ENCODE measurements at places on chromosomes 2 and 18.

GRCh38 chr2:239275044-239275685 is 125.7 kb downstream of the HDAC4 start:
- H3K36me3 ChIP-seq: peaks cover 18% of the 10 kb centered on the region
- no peak overlapping the region for H3K27ac ChIP-seq
- peaks cover 68% of the 10 kb centered on the region for H3K4me1 ChIP-seq
- no peak for DNase-seq

DNA sequence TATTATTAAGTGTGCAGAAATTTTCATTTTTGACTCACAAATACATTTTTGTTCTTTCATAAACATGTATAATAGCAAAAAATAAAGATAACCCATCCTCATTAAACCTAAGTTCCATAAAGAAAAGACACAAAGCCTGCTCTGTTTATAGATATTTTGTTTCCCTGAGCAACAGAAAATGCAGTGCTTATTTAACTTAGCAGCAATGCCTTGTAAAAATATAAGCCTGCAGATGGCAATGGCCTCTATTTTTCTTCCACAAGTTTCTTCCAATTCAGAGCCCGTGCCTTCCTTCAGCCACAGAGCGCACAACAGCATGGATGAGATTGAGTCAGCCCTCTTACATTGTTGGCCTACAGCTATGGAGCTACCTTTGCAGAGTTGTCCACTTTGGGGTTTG is 43.6 kb downstream of the PKP4 start:
- no peak for DNase-seq
- peaks cover 43% of the 10 kb centered on the region for H3K4me1 ChIP-seq
- no peaks in the 10 kb centered on the region for H3K36me3 ChIP-seq
- H3K4me3 ChIP-seq: no peak overlapping the region

- peak; percentile 57 for DNase-seq
- peaks cover 3% of the 10 kb centered on the region for H3K27me3 ChIP-seq
- H3K4me3 ChIP-seq: no peak overlapping the region
- no peak overlapping the region for H3K27ac ChIP-seq
- H3K4me1 ChIP-seq: peaks cover 5% of the 10 kb centered on the region
Measured at GRCh38 chr2:100427627-100428258, 10.3 kb upstream of the CHST10 start.

DNA sequence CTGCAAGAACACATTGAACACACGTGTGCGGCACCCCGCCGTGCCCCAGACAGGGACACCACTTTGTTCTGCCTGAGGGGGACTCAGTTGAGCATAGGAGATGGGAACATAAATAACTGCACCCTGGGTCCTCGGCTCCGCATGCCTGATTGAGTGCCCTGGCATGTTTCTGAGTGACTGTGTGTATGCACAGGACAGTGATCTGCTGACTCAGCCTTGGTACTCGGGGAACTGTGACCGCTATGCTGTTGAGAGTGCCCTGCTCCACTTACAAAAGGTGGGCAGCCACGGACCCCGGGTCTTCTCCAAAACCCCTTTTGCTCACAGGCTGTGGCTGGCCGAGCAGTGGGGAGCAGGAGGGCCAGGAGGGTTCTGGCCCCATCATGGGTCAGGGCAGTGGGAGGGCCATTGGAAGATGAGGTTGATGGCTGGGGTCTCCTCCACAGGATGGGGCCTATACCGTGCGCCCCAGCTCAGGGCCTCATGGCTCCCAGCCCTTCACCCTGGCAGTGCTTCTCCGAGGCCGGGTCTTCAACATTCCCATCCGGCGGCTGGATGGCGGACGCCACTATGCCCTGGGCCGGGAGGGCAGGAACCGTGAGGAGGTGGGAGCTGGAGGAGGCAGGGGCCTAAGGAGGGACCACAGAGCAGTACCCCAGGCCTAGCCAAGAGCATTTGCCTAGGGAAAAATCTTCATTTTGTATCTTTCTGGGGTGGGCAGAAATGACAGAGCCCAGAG is 16.9 kb downstream of the SH2D6 start:
- DNase-seq: no peak
- H3K4me1 ChIP-seq: peaks cover 76% of the 10 kb centered on the region
- no peak overlapping the region for H3K4me3 ChIP-seq
- H3K36me3 ChIP-seq: no peaks in the 10 kb centered on the region

GRCh38 chr2:172251231-172251630 is 148.5 kb upstream of the DLX2 start:
- H3K4me3 ChIP-seq: no peak overlapping the region
- no peak for DNase-seq
- no peak overlapping the region for H3K27ac ChIP-seq
- H3K36me3 ChIP-seq: no peaks in the 10 kb centered on the region
- H3K4me1 ChIP-seq: peaks cover 56% of the 10 kb centered on the region
- H3K27me3 ChIP-seq: no peaks in the 10 kb centered on the region

DNA sequence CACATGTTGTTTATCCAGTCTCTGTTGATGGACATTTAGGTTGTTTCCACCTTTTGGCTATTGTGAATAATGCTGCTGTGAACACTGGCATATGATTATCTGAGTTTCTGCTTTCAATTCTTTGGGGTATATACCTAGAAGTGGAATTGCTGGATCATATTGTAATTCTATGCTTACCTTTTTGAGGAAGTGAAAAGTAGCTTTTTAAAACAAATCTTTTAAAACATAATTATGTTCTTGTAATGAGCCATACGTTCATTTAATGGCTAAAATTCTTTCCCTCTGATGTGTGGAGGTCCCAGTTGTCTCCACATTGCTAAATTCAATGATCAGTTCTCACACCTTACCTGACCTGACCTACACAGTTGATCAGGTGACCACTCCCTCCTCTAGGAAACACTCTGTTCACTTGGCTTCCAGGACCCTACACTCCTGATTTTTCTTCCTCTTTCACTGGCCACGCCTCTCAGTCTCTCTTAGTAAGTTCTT is 27.8 kb upstream of the SERTAD2 start:
- H3K27ac ChIP-seq: no peak overlapping the region
- H3K36me3 ChIP-seq: no peaks in the 10 kb centered on the region

DNA sequence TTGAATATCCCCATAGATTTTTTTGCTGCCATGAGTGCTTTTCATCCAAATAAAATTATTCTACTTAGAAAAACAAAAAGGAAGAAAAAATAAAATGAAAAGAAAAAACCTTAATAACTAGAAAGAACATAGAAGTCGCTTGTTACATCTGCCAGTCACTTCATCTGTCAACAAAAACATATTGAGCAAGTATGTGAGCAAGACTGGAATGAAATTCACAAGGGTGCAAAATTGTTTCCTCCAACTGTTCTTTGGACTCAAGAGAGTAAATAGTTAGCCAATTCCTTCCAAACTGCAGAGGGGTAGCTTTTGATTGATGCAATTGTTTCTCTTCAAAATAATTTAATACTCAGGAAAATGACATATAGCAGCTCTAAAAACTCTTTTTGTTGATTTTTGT is 336.3 kb upstream of the CDH7 start:
- no peaks in the 10 kb centered on the region for H3K36me3 ChIP-seq
- H3K4me1 ChIP-seq: peaks cover 10% of the 10 kb centered on the region
- no peak overlapping the region for H3K27ac ChIP-seq
- H3K4me3 ChIP-seq: no peak overlapping the region

DNA sequence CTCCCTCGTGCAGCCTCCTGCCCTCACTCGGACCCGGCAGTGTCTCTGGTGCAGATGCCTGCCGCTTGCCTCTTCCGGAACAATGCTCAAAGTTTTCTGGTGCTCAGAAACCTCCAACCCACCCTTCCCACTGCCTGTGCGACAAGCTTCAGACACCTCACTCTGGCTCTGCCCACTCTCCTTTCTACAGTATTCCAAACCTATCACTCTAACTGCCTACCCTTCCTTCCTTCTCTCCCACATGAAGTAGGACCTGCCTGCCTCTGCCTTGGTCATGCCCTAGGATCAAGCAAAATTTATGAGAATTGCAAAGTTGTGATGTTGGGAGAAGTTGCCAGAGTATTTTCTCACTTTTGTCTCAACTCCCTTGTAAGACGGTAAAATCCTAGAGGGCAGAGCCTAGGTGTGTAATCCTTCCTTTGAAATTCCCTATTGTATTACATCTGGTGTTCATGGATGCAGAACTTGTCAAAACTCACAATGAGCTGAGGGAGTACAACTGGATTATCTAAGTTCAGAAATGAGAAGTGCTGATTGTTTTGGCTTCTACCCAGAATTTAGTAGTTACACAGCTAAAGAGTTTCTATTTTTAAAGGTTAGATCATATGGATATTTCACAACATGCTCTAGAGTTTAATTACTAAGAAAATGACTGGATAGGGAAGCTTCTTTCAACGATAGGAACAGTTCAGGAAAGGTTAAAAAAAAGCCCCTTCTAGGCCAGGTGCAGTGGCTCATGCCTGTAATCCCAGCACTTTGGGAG is 7.2 kb downstream of the NPC1 start:
- H3K4me3 ChIP-seq: peak overlapping the region; percentile 4
- H3K4me1 ChIP-seq: peaks cover 59% of the 10 kb centered on the region
- DNase-seq: no peak
- peaks cover 32% of the 10 kb centered on the region for H3K36me3 ChIP-seq
- peak overlapping the region; percentile 54 for H3K27ac ChIP-seq

DNA sequence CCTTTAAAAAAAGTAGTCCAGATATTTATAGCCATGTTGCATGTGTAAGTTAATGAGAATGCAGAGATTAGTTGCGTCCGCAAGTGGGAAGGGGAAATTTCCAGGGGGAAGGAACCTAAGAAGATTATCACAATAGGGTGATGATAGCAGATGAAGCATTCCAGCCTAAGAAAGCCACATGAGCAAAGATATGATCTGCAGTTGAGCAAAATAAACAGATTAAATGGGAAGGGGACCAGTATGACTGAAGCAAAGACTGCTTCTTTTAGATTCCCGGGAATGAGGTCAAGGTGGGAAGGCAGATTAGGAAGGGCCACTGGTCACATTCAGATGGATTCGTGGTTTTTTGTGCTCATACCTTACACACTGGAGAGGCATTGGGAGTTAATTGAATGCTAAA is 154.6 kb upstream of the CDH2 start:
- no peak overlapping the region for H3K27ac ChIP-seq
- DNase-seq: no peak
- H3K4me1 ChIP-seq: peaks cover 4% of the 10 kb centered on the region
- no peak overlapping the region for H3K4me3 ChIP-seq

- H3K4me3 ChIP-seq: no peak overlapping the region
- no peak overlapping the region for H3K27ac ChIP-seq
- no peak for DNase-seq
- H3K27me3 ChIP-seq: peaks cover 4% of the 10 kb centered on the region
- peaks cover 44% of the 10 kb centered on the region for H3K4me1 ChIP-seq
Measured at GRCh38 chr2:197184959-197185586, 125.5 kb downstream of the ANKRD44 start.

DNA sequence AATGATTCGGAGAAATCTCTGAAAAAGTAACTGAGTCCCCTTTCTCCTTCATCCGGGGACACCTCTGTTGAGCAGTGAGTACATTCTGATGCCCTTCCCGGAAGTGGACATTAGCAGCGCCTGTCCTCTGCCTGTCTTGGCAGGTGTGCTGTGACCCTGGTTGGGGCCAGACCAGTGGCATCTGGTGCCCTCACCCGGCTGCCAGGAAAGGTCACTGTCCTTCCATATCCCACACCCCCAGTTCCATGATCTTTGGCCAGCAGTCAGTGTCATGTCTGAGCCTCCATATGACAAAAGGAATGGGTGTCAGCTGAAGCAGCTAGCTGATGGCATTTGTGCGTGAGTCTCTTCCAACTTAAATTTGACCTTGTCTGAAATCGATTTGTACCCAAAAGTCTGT is 128.1 kb downstream of the NCK2 start:
- H3K4me1 ChIP-seq: peaks cover 50% of the 10 kb centered on the region
- peak overlapping the region; percentile 57 for H3K27ac ChIP-seq
- H3K36me3 ChIP-seq: peaks cover 33% of the 10 kb centered on the region
- H3K27me3 ChIP-seq: no peaks in the 10 kb centered on the region
- no peak overlapping the region for H3K4me3 ChIP-seq

GRCh38 chr2:113894156-113894743 is 4.4 kb downstream of the ACTR3 start:
- peak overlapping the region; percentile 70 for H3K27ac ChIP-seq
- H3K36me3 ChIP-seq: peaks cover 12% of the 10 kb centered on the region
- no peak for DNase-seq
- no peak overlapping the region for H3K4me3 ChIP-seq

DNA sequence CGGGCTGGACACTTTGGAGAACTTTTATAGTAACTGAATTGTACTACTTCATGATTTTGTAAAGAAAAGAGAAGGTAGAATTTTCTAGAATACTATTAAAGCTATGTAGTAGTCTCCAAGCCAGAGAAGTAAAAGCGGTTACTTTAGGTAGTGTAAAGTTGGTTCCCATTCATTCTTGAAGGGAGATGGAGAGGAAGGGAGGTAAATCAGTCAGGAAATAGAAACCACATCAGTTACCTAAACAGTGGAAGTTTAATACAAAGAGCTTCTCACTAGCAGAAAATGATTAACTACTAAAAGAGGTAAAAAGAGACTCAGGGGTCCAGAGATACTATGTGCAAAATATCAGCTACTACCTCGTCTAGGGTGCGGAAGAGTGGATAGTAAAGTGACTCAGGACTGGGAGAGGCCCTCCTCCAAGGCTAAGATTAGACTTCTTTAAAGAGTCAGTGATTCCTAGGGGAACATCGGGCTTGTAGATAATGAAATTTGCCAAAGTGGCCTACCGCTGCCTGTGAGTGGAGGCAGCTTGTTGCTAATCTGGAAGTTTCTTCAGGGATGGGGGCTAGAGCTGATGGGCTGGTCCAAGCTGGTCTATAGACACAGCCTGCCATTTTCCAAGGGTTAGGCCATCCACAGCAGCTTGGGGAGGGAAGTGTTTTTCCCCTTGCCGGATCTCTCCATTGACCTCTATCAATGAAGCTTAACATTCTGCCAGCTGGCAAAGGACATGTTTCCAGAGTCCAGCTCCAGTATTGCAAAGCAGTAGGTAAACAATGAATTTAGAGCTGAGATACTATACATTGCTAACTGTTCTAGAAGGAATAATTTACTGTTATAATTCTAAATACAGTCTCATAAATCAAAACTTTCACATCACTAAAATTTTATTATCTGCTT is 246.4 kb upstream of the BOD1L2 start:
- H3K36me3 ChIP-seq: no peaks in the 10 kb centered on the region
- H3K4me3 ChIP-seq: no peak overlapping the region
- no peaks in the 10 kb centered on the region for H3K27me3 ChIP-seq

- no peaks in the 10 kb centered on the region for H3K27me3 ChIP-seq
- H3K4me3 ChIP-seq: peak overlapping the region; percentile 80
- peak overlapping the region; percentile 46 for H3K27ac ChIP-seq
- H3K36me3 ChIP-seq: peaks cover 9% of the 10 kb centered on the region
- no peak for DNase-seq
- peaks cover 30% of the 10 kb centered on the region for H3K4me1 ChIP-seq
Measured at GRCh38 chr2:238203973-238204683, 633 bp upstream of the ILKAP start.

- H3K27me3 ChIP-seq: no peaks in the 10 kb centered on the region
- H3K4me1 ChIP-seq: no peaks in the 10 kb centered on the region
- H3K4me3 ChIP-seq: no peak overlapping the region
- no peak overlapping the region for H3K27ac ChIP-seq
- no peaks in the 10 kb centered on the region for H3K36me3 ChIP-seq
Measured at GRCh38 chr2:186546846-186547245, 43.0 kb upstream of the ITGAV start.

All from nephron progenitor cell (in vitro differentiated cells).